ENCODE measurements at places on chromosomes 4 and X.

GRCh38 chr4:54723220-54723619, 65.5 kb downstream of the KIT start:
- no peak for DNase-seq

GRCh38 chrX:19758539-19758938, 128.9 kb downstream of the SH3KBP1 start:
- no peak for DNase-seq

- DNase-seq = peak; percentile 32
Measured at GRCh38 chr4:75995727-75996126, 5.0 kb upstream of the SDAD1 start.

DNA sequence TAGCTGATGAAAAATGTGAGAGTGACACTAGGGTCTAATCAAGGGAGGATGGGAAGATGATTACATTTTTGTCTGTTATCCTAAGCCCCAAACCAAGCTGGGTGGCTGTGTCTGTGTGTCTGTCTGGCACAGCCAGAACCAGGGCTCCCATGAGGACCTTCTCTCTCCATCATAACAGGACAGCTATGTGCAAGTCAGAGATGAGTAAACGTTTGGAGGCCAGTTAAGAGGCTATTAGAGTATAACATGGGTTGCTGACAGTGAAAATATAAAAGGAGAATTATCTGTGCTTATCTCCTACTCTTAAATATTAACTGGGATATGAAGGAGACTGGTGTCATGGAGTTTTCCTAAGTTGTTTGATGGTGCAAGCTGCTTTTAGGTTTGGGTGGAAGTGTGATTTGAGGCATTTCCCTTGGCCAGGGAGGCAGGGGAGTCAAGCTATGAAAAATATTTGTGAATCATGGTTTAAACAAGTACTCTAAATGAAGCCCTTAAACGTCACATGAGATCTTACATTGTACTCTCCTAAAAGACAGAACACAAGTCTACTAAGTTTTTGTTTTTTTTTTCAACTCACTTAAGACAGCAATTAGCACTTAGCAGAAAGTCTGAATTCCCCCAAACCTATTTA, 156.2 kb downstream of the ENOX2 start:
- DNase-seq = no peak

Measured in SK-N-MC (cell line).